ENCODE measurements at places on chromosomes 1 and 21.

DNA sequence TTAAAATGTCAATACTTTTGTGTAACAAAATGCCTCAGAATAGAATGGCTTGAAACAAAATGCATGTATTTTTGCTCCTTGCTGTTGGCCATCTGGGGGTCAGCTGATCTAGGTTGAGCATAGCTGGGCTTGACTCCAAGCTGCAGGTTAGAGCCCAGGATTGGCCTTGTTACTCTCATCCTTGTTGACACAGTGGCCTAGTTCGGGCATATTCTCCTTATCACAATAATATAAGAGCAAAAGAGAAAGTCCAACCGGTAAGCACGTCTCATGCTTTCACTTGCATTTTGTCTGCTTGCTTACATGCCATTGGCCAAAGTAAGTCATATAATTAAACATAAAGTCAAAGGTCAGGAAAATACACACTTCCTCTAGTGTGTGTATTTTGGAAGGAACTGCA is 456.2 kb downstream of the KCNT2 start:
- no peak for DNase-seq

GRCh38 chr1:193631306-193631705 is 444.9 kb upstream of the B3GALT2 start:
- no peak for DNase-seq

GRCh38 chr1:172704001-172704400 is 45.1 kb downstream of the FASLG start:
- DNase-seq = no peak

- no peak for DNase-seq
Observed at GRCh38 chr1:87642581-87643221, 314.0 kb downstream of the LMO4 start.

- no peak for DNase-seq
Observed at GRCh38 chr1:162316187-162316586, 60.5 kb downstream of the SPATA46 start.

GRCh38 chr1:212133319-212133718 is 97.8 kb downstream of the DTL start:
- DNase-seq = no peak

DNA sequence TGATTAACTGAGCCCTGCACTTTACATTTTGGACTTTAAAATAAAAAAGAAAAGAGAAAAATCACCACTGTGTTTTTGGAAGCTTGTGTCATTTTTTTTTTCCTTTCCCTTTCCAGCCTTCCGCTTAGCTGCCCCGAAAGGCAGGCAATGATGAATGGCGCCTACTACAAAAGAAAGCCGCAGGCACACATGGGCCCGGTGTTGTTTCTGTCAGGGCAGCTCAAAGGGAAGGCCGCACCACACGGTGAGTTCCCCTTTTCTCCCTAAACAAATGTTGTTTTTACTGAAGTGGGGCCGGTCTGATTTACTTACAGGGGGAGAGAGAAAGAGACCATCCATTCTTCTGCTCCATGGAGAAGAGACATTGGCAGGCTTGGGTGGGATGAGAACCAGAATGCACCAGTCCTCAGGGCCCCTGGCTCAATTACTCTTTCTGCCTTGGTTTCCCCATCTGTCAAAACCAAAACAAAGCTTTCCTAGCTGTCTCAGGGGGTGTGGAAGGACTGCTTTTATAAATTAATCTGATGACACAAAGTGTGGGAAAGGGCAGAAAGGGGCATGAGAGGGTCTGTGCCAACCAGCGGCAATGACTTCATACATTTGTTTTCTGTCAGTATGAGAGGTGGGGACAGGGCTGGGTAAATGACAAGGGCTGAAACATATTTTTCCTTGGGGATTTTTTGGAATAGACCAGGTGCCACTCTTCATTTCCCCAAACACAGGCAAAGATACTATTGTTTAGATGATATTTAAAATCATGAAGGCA is 91.4 kb upstream of the PLXNA2 start:
- DNase-seq = no peak

Data from NCI-H2081 treated with DMSO at 0.1 percent for 48 hours (cell line).